ENCODE measurements at places on chromosomes 1 and 21. TPM values are rescaled to one million over a fixed set of nuclear protein-coding genes. Genes with fewer than 3 reads are reported as not detected.

Gene CELA3B
- not detected for polyA plus RNA-seq

DNA sequence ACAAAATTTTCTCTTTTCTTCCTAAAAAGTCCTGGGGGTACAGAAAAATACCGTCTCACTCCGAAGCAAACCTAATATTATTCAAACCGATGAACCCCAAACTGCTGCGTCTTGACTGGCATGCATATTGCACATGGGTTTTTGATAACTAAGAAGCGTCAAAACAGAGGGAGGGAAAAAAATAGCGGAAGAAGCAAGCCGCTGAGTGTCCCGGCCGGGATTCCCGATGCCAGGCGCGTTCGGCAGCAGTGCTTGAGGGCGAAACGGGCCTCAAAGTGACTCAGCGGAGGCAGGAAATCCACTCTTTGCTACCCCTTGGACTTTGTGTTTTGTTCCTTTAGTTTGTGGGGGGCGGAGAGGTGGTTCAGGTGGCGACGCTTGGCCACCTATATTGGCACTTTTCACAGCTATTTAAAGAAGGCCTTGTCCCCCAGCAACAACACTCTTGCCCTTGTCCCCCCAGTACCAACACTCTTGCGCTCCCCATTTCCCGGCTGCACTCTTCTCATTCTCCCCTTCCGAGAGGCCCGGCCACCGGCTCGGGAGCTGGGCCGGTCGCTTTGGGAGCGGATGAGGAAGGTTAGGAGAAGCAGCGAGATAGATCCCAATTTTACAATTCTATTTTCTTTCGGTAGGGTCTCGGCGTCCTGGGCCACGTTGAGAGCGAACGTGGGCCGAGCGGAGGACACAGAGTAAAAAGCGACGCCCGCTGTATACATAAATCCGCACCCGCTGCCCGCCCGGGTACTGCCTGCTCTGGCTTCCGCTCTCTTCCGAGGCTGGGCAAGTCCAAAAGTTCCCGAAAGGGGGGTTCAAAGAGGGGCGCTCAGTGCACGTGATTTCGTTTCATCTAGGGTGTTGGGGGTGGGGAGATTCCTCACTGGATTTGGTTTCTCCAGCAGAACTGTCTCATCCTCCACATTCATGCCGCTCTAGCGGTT lies 2.5 kb downstream of the LMX1A start:
- no peak for DNase-seq

Gene TDRD5
- 4.4 TPM for polyA plus RNA-seq

DNA sequence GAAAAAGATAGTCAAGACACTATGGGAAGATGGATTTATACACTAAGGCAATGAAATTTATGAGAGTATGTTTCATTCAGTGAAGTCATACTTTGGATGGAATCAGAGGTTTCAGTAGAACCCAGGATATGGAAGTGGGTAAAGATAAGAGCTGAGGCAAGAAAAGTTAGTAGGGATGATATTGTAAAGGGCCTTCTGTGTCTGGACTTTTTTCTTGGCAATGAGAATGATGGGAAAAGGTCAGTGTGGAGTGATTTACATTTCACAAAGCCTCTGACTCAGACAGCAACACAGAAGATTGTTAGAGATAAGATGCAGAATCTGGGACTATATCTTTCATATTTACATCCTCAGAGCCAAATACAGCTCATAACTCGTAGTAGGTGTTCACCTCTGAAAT lies 32.1 kb downstream of the SH3BGR start:
- no peak for DNase-seq

Gene KIF21B
- 2.3 TPM for polyA plus RNA-seq

Gene S100A16
- 100 TPM for polyA plus RNA-seq

DNA sequence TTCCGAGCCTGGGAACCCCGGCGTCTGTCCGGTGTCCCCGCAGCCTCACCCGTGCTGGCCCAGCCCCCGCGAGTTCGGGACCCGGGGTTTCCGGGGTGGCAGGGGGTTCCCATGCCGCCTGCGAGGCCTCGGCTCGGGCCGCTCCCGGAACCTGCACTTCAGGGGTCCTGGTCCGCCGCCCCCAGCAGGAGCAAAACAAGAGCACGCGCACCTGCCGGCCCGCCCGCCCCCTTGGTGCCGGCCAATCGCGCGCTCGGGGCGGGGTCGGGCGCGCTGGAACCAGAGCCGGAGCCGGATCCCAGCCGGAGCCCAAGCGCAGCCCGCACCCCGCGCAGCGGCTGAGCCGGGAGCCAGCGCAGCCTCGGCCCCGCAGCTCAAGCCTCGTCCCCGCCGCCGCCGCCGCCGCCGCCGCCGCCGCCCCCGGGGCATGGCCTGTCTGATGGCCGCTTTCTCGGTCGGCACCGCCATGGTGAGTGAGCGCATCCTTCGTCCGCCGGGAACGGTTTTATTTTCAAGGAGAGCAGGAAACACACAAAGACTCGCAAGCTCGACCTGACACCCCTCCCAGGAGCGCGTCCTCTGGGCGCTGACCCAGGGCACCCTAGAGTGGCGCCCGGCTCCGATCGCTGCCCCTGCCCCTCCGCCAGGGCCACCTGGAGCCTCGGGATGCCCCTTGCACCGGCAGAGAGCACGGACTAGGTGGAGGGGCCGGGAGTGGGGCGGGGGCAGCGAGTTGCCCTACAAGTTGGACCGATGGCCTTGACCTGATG lies at the start of gene ABCG1:
TSS of gene ABCG1 (plus strand) at position 305 of the 770 bp plus-strand sequence. CDS start at position 428, 123 bp downstream.
- no peak for DNase-seq

Gene FLG2
- polyA plus RNA-seq, result 0.07 TPM

- DNase-seq, result no peak
These were observed 9.4 kb upstream of the TMEM52 start for GRCh38 chr1:1928231-1929101.

- no peak for DNase-seq
These were observed 96.5 kb upstream of the CAMK1G start for GRCh38 chr1:209486861-209487593.

GRCh38 chr1:37477946-37478345 lies 3.6 kb downstream of the ZC3H12A start:
- no peak for DNase-seq

GRCh38 chr1:151839457-151840403 lies at the start of gene C2CD4D:
C2CD4D (minus strand) TSS chr1:151839820; CDS start chr1:151838989, 831 bp downstream.
- DNase-seq, result no peak

Gene C1orf226
- polyA plus RNA-seq, result 15.5 TPM

Gene BCL10
- 23.9 TPM for polyA plus RNA-seq

DNA sequence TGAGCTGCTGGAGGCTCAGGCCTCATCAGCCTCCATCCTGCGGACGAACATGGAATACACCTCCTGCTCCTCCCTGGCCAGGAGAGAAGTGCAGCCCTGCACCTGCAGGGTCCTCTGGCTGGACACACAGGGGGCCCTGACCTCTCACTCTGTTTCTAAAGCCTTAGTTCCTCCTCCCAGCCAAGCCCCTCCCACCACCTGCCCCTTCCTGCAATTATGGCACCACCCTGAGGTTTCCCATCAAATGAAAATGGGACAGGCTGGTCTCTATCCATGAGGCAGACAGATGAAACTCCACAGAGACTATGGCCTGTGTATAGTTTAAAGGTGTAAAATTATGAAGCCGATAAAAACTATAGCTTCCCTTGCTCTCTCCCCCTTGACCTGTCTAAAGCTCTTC lies 42.6 kb downstream of the CACNA1S start:
- DNase-seq, result no peak

Gene LCE2B
- not detected for polyA plus RNA-seq

DNA sequence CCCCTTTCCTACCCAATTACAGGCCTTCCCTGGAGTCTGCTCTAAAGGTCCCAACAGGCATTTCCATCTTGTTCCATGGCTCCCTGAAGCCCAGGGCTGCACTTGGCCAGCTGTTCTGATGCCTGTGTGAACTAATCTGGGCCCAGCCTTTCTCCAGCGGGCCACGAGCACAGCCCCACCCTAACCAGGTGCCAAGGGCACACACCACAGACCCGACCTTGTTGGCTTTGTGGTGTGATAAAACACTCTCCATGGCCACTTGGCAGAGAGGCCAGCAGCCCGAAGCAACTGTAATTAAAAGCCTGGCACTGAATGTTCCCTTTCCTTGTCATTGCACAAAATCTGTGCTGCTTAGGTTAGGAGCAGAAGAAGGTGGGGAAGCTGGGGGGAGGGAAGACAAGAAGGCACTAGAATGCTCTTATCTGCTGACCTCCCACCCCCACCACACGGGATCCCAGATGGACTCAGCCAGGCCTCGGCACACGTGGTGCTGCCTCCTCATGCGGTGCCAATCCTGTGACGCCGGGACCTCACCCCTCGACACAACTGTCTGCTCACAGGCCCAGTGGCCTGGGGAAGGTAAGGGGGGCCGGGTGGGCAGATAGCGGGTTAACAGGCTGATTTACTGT lies 9.9 kb downstream of the HCRTR1 start:
- DNase-seq, result no peak

All from right renal cortex interstitium (tissue), 3 donors.